ENCODE measurements at places on chromosomes 12 and 14. TPM values are rescaled to one million over a fixed set of nuclear protein-coding genes. Genes with fewer than 3 reads are reported as not detected.

DNA sequence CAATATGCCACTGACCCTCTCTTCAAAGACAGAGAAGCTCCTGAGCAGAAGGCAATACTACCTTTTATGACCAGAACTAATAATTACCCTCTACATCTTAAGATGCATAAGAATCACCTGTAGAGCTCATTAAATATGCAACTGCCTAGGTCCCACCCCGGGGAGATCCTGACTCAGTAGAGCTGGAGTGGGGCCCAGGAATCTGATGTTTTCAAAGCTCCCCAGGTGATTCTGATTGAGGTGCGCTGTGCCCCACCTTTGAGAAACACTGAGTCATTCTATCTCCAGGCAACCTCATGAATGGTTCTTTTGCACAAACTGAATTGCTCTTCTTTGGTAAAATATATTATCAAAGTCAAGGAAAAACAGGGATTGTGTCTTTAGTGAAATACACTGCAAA is 149.3 kb upstream of the BMP4 start:
- no peak overlapping the region for H3K4me3 ChIP-seq
- no peak overlapping the region for H3K27ac ChIP-seq
- no peaks in the 10 kb centered on the region for H3K27me3 ChIP-seq
- no peaks in the 10 kb centered on the region for H3K36me3 ChIP-seq
- no peak for DNase-seq
- no peaks in the 10 kb centered on the region for H3K4me1 ChIP-seq

- H3K4me1 ChIP-seq, result peaks cover 3% of the 10 kb centered on the region
- H3K36me3 ChIP-seq, result no peaks in the 10 kb centered on the region
- H3K4me3 ChIP-seq, result no peak overlapping the region
- H3K27ac ChIP-seq, result no peak overlapping the region
- no peaks in the 10 kb centered on the region for H3K27me3 ChIP-seq
These were observed 12.7 kb downstream of the LTBP2 start for GRCh38 chr14:74599321-74599761.

DNA sequence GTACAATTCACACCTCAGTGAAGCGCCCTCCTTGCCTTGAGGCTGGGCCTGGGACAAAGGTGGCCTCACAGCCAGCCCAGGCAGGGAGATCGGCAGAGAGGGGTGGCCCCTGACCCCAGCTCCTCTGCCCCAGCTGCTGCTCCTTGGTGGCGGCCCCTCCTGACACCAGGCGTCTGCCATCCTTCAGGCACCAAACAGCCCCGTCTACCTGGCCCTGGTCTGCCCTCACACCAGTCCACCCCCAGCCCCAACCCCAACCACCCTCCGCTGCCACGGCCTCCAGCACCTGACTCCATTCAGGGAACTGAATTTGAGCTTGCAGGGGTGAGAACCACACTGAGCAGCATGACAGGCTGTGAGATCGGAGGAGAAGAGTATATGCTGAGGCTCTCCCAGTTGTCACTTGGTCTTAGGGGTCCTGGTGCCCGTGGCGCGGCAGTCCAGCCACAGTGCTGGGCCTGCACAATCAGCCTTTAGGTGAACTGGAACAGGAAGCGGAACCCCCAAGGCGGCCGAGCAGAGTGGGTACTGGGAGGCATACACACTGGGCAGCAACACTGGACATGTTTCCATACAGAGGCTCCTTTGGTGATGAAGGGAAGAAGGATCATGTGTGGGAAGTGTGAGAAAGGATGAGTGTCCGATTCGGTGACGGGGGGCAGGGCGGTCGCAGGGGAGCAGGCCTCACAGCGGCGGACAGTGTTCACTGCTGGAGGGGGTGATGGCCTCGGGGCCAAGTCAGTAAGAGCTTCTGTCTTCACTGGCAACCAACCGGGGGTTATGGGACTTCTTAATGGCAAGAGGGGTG is 18.7 kb downstream of the ZFYVE21 start:
- peaks cover 10% of the 10 kb centered on the region for H3K36me3 ChIP-seq
- H3K4me1 ChIP-seq, result no peaks in the 10 kb centered on the region
- DNase-seq, result no peak
- H3K27me3 ChIP-seq, result no peaks in the 10 kb centered on the region
- no peak overlapping the region for H3K4me3 ChIP-seq
- H3K27ac ChIP-seq, result no peak overlapping the region

GRCh38 chr14:69346710-69347109 is 51.4 kb downstream of the ERH start:
- no peak for DNase-seq
- no peak overlapping the region for H3K27ac ChIP-seq
- no peaks in the 10 kb centered on the region for H3K36me3 ChIP-seq
- no peaks in the 10 kb centered on the region for H3K27me3 ChIP-seq

DNA sequence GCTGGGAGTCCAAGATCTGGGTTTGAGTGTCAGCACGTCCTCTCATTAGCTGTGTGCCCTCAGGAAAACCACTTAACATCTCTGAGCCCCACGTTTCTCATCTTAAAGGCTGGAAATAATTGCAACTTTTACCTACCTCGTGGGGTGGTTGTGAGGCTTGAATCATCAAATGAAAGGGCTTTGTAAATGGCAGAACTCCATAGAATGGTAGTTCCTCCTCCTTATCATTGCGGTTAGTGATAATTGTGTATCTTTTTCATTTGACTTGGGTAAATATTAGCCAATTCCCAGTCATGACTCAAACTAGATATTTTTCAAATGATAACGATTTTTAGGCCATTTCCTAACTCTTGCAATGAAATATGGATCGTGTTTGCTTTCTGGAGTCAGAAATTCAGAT is 205.5 kb downstream of the CHST11 start:
- H3K27me3 ChIP-seq, result no peaks in the 10 kb centered on the region
- peaks cover 4% of the 10 kb centered on the region for H3K4me1 ChIP-seq
- H3K36me3 ChIP-seq, result peaks cover 2% of the 10 kb centered on the region
- no peak for DNase-seq

- H3K27ac ChIP-seq, result no peak overlapping the region
- H3K4me1 ChIP-seq, result no peaks in the 10 kb centered on the region
These were observed 228.3 kb downstream of the RAD51B start for GRCh38 chr14:68047906-68048305.

GRCh38 chr12:77007476-77007875 is 57.9 kb downstream of the E2F7 start:
- DNase-seq, result no peak
- H3K4me1 ChIP-seq, result no peaks in the 10 kb centered on the region
- H3K4me3 ChIP-seq, result no peak overlapping the region

DNA sequence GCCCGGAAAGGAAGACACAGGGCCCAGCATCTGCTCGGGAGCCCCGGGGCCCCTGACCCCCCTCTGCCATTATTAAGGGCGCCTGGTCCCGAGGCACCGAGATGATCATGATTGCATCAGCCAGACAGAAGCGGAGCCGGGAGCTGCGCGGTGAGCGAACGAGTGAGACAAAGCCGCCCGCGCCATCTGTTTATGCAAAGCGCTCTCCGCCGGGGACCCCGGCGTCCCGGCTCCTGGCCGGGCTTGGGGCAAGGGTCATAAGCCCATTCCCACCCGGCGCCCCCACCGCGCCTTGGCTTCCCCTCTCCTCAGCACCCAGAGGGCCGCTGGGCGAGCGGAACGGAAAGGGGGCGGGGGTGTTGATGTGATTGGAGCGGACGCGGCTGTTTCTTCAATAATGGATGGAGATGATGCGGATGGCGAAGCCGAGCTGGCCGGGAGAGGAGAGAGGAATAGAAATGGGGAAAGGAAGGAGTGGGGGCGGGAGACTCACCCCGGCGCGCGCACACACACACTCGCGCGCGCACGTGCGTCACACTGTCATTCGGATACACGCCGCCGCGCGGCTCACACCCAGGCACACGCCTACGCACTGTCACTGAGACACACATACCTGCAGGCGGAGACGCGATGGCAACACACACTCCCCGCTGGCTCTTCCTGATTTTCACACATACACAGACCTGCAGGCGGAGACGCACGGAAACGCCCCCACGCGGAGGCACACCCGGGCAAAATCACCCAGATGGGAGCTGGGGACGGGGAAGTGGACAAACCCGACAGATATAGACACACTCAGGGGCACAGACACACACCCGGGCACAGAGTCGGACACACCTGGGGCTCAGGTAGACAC is 10.7 kb downstream of the STAC3 start:
- no peak overlapping the region for H3K27ac ChIP-seq
- peaks cover 50% of the 10 kb centered on the region for H3K4me1 ChIP-seq
- H3K36me3 ChIP-seq, result no peaks in the 10 kb centered on the region
- no peak for DNase-seq

- no peak overlapping the region for H3K4me3 ChIP-seq
- H3K4me1 ChIP-seq, result no peaks in the 10 kb centered on the region
- no peak for DNase-seq
- no peak overlapping the region for H3K27ac ChIP-seq
- H3K36me3 ChIP-seq, result no peaks in the 10 kb centered on the region
- H3K27me3 ChIP-seq, result no peaks in the 10 kb centered on the region
These were observed 105.0 kb upstream of the METAP2 start for GRCh38 chr12:95368931-95369330.

- H3K4me3 ChIP-seq, result no peak overlapping the region
- H3K27me3 ChIP-seq, result no peaks in the 10 kb centered on the region
- H3K27ac ChIP-seq, result no peak overlapping the region
- no peaks in the 10 kb centered on the region for H3K4me1 ChIP-seq
- no peak for DNase-seq
These were observed 34.1 kb upstream of the SPTSSA start for GRCh38 chr14:34496007-34496678.

- H3K36me3 ChIP-seq, result no peaks in the 10 kb centered on the region
- DNase-seq, result no peak
- H3K27me3 ChIP-seq, result no peaks in the 10 kb centered on the region
These were observed 28.2 kb upstream of the LRP1-AS start for GRCh38 chr12:57175428-57176138.

DNA sequence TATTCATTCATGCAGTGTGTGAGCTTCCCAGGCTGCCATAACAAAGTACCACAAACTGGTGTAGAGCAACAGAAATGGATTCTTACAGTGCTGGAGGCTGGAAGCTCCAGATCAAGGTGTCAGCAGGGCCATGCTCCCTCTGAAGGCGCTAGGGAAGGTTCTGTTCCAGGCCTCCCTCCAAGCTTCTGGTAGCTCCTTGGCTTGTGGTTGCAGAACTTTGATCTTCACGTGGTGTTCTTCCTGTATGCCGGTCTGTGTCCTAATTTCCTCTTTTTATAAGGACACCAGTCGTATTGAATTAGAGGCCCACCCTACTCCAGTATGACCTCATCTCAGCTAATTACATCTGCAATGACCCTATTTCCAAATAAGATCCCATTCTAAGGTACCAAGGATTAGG is 3.1 kb downstream of the OTUB2 start:
- H3K27ac ChIP-seq, result no peak overlapping the region
- no peak overlapping the region for H3K4me3 ChIP-seq
- H3K36me3 ChIP-seq, result no peaks in the 10 kb centered on the region
- DNase-seq, result no peak

DNA sequence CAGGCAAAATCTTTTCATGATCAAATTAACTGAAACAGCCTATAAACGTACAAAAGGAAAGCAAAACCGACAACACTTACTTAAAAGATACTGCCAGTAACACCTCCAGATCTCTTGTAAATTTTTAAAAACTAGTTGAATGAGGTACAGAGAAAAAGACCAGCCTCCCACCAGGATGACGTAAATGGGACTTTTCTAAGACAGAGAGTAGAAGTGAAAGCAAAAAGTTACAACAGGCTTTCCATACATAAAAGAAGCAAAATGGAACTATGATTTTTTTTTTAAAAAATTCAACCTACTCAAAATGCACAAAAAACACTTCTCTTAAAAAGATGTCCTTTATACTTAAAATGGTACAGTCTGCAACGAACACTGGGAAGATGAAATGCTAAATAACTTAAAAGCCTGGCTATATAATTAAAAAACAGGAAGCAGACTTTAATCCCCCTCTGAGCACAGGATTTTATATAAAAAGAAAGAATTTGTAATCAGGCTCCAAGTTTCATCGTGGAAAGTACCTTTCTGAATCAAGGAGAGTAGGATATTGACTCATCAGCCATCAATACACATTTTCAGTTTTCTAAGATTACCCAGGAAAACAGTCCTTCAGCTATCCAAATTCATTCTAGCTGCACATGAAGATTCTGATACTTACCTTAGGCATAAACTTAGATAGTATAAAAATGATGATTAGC is 14.2 kb upstream of the MYO1A start:
- no peaks in the 10 kb centered on the region for H3K36me3 ChIP-seq
- H3K27ac ChIP-seq, result peak overlapping the region; percentile 59
- H3K4me3 ChIP-seq, result peak overlapping the region; percentile 48
- H3K27me3 ChIP-seq, result no peaks in the 10 kb centered on the region

- no peak overlapping the region for H3K27ac ChIP-seq
- no peak for DNase-seq
- H3K27me3 ChIP-seq, result no peaks in the 10 kb centered on the region
- H3K4me3 ChIP-seq, result no peak overlapping the region
- no peaks in the 10 kb centered on the region for H3K4me1 ChIP-seq
- no peaks in the 10 kb centered on the region for H3K36me3 ChIP-seq
These were observed 117.0 kb upstream of the RFLNA start for GRCh38 chr12:124177951-124178316.

GRCh38 chr12:12723681-12724420 is 6.7 kb downstream of the CDKN1B start:
- no peak for DNase-seq
- H3K36me3 ChIP-seq, result no peaks in the 10 kb centered on the region
- H3K4me1 ChIP-seq, result peaks cover 14% of the 10 kb centered on the region
- peak overlapping the region; percentile 97 for H3K27ac ChIP-seq

GRCh38 chr14:70181276-70181675 is 7.5 kb downstream of the SLC8A3 start:
- H3K36me3 ChIP-seq, result no peaks in the 10 kb centered on the region
- no peak overlapping the region for H3K4me3 ChIP-seq
- H3K4me1 ChIP-seq, result peaks cover 9% of the 10 kb centered on the region
- no peak overlapping the region for H3K27ac ChIP-seq
- DNase-seq, result no peak

DNA sequence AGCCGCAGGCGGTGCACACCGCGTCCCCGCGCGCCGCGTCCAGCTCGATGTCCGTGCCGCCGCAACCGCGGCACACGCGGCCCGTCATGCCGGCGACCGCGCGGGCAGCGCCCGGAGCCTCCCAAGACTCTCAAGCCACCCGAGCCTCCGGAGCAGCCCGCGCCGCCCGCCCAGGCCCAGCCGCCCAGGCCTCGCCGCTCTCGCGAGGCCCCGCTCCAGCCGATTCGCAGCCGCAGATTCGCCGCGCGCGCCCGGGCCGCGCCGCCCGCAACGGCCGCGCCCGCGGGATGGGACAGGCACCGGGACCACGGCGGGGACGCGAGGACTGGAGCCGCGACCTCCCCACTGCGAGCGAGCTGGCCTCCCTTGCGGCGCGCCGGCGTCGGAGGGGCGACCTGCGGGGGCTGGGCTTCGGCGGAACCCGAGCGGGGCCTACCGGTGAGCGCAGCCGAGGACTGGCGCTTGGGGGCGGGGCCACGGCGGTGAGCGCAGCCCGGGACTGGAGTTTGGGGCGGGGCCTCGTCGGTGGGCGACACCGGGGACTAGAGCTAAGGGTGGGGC is at the start of gene BRF1:
Gene BRF1, minus strand, starts transcription at position 460 of the 561 bp plus-strand sequence. Its CDS starts 372 bp downstream, at position 88.
- peaks cover 3% of the 10 kb centered on the region for H3K4me1 ChIP-seq
- peak within 1 kb of the TSS; percentile 82 for H3K27ac ChIP-seq
- no peaks in the 10 kb centered on the region for H3K27me3 ChIP-seq

Gene ARHGAP9
- 71.1 TPM for polyA plus RNA-seq

Gene RPS6KL1
- polyA plus RNA-seq, result 2.2 TPM

Gene TSPAN11
- polyA plus RNA-seq, result not detected

Gene LRP10
- polyA plus RNA-seq, result 53.7 TPM

Gene FGF6
- polyA plus RNA-seq, result not detected

Gene TAS2R19
- not detected for polyA plus RNA-seq

Gene NTS
- polyA plus RNA-seq, result not detected

Gene ST8SIA1
- not detected for polyA plus RNA-seq

Gene CD27
- polyA plus RNA-seq, result 135 TPM

Gene AQP6
- not detected for polyA plus RNA-seq

Gene CCDC184
- polyA plus RNA-seq, result not detected

Gene E2F7
- polyA plus RNA-seq, result 30.8 TPM
